ENCODE measurements at places on chromosomes 13 and 19.

DNA sequence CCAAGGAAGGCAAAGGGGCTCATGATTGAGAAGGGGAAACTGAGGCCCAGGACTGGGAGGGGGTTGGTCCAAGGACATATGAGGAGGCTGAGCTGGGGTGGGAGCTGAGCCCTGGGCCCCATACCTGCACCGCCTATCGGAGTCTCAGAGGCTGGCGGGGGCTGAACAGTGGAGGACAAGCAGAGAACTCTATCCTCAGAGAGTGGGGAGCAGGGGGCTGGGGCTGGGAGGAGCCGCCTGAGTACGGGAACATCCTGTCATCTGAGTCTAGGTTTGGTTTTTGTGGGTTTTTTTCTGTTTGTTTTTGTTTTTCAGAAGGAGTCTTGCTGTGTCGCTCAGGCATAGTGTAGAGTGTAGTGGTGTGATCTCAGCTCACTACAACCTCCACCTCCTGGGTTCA is 6.2 kb downstream of the ARRDC2 start:
- DNase-seq, result no peak

GRCh38 chr13:97696921-97697320 is 256.6 kb upstream of the IPO5 start:
- no peak for DNase-seq

- no peak for DNase-seq
Measured at GRCh38 chr13:76783798-76784197, 102.4 kb downstream of the KCTD12 start.

DNA sequence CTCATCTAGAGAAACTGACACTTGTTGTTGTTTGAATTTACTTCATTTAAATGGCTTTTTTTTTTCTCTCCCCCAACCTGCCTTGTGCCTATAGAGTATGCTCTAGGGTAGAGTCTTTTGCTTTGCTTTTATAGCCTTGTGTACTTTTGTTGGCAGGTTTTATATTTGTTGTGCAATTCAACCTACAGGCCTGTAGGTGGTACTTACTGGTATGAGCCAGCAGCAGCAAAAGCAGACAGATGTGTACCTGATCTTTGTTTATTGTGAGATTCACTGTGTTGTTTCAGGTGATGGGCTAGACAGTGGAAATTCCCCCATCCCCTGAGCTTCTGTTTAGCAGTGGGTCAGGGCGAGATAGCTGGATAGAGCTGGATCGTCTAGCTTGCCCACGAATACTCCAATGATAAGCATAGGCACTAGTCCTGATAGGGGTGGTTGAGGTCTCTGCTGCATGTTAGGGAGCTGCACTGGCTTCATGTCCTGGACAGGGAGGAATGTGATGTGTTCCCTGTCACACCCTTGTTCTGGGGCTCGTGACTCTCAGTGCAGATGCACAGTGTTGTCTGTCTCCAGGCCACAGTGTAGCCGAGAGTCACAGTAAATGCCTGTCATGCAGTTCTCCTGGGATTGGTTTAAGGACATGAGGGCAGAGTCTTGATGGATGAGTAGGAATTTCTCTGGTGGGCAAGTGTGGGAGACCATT is 21.3 kb downstream of the DNAJC3 start:
- DNase-seq, result no peak

DNA sequence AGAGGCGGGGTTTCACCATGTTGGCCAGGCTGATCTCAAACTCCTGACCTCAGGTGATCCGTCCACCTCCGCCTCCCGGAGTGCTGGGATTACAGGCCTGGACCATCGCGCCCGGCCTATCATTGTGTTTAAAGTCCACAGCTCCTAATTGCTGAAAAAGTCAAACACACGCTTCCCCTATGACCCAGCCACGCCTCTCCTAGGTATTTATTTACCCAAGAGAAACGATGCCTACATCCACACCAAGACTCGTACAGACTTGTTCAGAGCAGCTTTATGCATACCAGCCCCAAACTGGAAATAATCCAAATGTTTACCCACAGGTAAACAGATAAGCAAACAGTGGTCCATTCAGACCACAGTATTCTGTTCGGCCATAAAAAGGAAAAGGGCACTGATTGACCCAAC is 15.1 kb downstream of the ZNRF4 start:
- no peak for DNase-seq

- DNase-seq, result no peak
Measured at GRCh38 chr19:19672816-19673215, 4.2 kb downstream of the ZNF101 start.

DNA sequence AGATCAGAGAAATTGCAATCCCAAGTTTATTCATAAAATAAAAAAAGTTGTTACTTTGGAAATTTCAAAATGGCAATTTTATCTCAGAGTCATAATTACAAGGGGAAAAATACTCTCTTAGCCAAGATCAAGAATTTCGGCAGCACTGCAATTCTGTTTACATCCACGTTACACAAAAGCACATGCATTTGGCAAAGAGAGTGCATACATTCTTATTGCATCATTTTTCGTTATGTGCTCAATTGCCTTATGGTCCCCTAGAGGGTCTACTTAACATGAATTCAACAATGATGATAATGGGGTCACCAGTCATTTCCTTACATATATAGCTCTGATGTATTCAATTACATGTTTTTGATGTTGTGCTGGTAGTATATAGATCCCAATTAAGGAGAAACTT is 498.0 kb downstream of the DIAPH3 start:
- no peak for DNase-seq

DNA sequence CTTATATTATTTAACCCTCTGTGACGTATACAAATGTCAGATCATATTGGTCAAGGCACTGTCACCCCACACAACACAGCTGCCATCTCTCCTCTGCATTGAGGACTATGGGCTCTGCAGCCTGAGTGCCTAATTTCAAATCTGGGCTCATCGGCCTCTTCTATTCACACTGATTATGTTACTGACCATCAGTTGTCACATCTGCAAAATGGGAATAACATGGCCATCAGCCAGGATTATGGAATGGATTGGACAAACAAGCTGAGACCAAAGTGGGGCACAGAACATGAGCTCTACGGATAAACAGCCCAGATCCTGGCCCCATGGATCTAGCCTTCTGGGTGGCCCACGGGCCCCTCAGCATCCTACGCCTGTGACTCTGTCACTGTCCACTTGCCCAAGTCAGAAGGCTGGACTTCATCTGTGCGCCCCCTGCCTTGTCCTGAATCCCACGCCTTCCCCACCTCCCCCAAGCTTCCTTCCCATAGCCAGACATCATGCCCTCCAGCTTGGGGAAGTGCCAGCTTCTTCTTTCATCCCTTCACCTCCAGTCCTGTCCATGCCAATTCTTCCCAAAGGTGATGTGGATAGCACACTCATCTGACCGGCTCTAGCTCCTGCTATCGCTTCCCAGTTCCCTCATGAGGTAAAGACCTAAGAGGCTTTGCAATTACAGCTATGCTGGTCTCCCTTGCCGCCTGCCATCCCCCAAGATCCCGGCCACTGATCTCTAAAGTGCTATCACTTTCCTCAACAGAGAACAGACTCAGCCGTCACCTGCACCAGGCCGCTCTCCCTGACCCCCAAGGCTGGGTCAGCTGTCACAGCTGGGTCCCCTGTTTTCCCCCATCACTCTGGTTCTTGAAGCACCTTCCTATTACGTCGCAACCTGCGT is 872 bp downstream of the FARSA start:
- DNase-seq, result no peak

DNA sequence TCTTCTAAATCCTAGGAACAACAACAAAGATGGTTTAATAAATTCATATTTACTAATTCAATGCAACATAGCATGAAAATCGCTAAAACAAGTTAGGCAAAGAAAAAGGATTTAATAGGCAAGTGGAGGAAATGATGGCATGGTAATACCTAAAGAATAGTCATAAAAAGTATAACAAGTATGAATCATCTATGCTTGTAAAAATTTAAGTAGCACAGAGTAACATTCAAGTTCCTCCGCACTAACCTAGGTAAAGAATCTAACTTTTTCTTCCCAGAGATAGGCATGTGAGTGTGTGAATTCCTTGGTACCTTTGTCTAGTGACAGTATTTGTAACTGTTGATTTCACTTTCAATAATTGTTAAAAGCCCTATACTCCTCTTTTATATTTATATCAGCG is 42.6 kb downstream of the RCBTB2 start:
- no peak for DNase-seq

DNA sequence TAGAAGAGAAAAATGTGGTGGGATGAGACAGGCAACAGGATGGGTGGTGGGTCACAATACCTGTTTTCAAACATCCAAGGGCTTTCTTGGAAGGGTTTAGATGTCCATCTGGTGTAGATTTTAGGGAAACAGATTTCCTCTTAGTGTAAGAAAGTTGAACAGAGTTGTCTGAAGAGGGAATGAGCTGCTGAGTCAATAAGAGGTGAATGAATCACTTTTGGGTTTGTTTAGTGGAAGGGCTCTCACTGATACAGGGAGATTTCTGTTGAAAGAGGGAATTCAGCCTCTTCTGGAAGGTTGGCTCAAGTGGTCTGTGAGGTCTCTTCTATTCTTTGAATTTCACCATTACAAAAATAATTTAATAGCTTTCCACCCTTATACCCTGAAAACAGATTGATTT is 54.6 kb downstream of the LACC1 start:
- DNase-seq, result no peak

GRCh38 chr13:83215627-83216026 is 666.6 kb downstream of the SLITRK1 start:
- DNase-seq, result no peak

- peak; percentile 58 for DNase-seq
Measured at GRCh38 chr13:29935309-29935981, 85.0 kb upstream of the UBL3 start.

All from activated T-helper 9 cell treated with anti-CD3 and anti-CD28 coated beads, Interleukin-2, amount 50 U/mL, for 16 hours (primary cell).